ENCODE measurements at places on chromosomes 5 and 9.

DNA sequence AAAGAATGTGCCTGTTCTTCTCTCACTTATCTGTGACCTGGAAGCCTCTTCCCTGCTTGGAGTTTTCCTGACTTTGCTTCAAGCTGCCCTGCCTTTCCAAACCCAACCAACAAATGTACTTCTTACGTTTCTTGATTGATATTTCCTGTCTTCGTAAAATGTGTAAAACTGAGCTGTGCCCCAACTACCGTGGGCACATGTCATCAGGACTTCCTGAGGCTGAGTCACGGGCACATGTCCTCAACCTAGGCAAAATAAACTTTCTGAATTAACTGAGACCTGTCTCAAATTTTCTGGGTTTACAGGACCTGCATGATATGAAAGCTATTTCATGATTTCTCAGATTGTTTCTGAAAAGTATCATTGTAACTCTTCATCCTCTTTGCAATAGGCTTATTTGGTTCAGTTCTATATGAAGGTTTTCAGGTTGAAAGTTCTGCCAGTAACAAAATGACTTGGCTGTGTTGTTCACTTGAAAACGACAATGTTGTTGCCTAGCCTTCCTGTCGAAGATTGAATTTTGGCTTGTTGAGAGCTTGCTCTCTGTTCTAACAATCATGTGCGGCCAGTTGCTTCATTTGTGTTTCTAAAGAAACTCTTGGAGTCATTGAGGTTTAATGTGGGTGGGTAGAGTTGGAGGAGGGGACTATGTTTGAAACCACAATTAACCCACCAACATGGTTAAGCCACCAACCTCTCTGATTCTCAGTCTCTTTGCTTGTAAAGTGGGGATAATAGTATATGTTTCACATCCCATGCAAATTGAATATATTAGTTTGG, 145.6 kb downstream of the FBXL7 start:
- no peak for DNase-seq

- DNase-seq: no peak
Measured at GRCh38 chr5:178287091-178287790, 54.6 kb upstream of the PHYKPL start.

DNA sequence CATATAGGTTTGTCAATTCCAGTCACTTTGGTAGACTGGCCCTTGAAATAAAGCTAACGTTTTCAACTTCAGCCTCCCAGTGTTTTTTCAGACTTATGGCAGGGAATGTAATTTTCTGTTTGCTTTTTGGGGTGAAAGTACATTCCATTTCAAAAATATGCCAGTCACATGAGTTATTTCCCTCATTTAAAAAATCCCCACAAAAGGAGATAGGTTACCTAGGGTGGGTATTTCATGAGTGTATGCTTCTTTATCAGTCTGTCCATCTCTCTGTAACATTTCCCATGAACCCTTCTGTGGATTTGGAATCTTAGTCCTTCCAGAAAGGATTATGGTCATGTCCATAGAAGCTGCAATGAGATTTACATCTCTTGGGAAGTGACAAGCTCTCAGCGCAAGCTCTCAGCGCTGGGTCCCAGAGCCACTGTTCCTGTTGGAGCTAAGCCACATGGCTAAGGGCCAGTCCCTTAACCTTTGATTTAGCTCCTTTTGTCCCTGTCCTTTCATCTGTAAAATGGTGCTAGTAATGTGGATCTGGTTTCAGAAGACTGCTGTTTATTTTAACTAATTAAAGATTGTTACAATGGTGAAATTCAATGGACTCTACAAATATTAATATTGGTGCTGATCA, 294.9 kb downstream of the NR3C1 start:
- no peak for DNase-seq

DNA sequence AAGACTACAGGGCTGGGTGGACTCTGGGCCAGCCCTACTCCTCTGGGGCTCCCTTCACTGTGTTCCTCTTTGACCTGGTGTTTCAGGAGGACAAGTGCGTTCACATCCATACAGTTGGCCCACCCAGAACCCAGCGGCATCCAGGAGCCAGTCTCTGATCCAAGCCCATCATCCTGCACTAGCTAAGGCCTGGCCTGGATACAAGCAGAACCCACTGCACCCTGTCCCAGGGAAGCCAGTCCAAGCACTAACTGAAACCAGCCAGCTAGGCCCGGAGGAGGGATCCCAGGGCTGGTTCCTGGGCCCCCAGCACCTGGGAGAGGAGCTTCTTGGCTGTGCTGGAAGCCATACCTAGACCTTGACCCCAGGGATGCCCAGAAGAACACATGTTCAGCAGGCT, 4.1 kb upstream of the GBGT1 start:
- no peak for DNase-seq

DNA sequence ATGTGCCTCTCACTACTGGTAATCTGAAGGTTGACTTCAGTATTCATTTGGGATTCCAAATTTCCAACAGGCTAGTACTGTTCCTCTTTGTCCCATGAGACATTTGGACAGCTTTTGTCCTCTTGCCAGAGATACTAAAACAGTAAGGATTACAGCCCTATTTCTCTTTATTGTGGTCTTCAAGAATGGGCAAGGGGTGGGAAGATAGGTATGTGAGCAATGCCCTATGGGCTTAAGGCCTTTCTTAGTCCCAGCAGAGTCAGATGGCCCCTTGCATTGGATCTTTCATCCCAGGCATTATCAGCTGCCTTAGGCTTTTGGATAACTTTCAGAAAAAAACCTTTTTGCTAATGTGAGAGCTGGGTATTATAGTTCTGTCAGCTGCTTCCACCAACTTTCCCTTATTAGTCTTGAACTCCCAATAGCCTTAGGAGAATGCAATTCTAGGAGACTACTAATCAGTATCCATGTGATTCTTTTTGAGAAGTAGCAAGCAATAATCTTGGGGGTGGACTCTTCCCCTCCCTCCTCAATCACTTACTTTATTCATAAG, 361.1 kb upstream of the NUDT12 start:
- DNase-seq: no peak

- no peak for DNase-seq
Measured at GRCh38 chr9:107309271-107309670, 26.2 kb downstream of the RAD23B start.

DNA sequence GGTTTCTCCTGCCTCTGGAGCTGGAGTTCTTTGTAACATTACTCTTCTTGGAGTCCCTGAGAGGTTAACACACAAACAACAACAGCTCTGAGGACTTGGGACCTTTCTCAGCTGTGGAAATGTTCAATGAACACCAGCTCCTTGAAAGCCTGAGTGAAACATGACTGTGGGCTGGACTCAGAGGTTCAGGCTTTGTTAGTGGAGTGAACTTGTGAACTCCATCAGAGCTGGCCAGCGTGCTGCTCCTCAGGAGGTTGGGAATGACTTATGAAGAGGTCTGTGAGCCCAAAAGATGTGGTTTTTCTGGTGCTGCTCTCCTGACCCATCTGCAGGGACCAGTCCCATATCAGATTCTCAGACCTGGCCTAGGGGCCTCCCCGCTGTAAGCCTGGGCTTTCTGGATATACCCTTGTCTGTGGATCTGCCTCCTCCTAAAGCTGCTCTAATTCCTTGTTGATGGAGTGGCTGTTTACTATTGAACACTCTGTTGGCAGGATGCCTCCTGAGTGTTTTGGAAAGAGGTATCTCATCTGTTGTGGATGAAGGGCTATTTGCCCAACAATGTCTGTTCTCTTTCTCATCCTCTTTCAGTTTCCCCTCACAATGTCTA, 170.0 kb upstream of the GDNF start:
- DNase-seq: no peak

GRCh38 chr5:40780199-40780598, 18.0 kb downstream of the PRKAA1 start:
- DNase-seq: no peak

All from NB4 (cell line).